Urinary bladder (tissue), 4 donors: ENCODE measurements at places on chromosomes 13 and 19.
A peak's percentile ranks its signal among the peaks of the same experiment; 100 is the strongest.

GRCh38 chr19:49142866-49143335 is 12.3 kb downstream of the HRC start:
- peak; percentile 77 for DNase-seq

- no peak for DNase-seq
Measured at GRCh38 chr19:42261763-42262162, 6.8 kb upstream of the ERF start.

- no peak for DNase-seq
Measured at GRCh38 chr13:49836516-49836915, 44.0 kb upstream of the KPNA3 start.

GRCh38 chr13:104251931-104252330 is 1185.7 kb upstream of the SLC10A2 start:
- DNase-seq, result no peak

- no peak for DNase-seq
Measured at GRCh38 chr13:53873558-53873957, 844.9 kb downstream of the OLFM4 start.

- no peak for DNase-seq
Measured at GRCh38 chr13:97588993-97589392, 155.0 kb downstream of the RAP2A start.

GRCh38 chr13:57739543-57740190 is 108.1 kb downstream of the PCDH17 start:
- no peak for DNase-seq

- DNase-seq, result peak; percentile 31
Measured at GRCh38 chr19:9205501-9206113, 13.8 kb downstream of the OR7D4 start.

- no peak for DNase-seq
Measured at GRCh38 chr13:49457221-49457620, 13.1 kb downstream of the SETDB2 start.

GRCh38 chr13:73417012-73417615 is 358.3 kb downstream of the KLF5 start:
- DNase-seq, result no peak

DNA sequence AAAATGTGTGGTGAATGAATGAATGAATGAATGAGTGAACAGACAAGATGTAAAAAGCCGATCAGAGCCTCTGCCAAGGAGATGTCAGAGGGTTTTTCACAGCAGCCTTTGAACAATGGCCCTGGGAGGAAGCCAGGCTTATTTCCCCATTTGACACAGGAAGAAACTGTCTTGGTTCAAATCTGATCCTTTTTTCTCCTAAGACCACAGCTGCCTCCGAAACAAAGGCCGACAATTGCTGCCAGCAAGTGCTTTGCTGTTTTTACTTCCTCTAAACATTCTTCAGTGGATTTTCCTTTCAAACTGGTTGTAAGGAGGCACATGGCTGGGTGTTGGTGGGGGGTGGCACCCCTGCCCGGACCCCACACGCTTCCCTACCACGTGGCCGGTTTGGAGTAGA is 44.2 kb upstream of the HOMER3 start:
- DNase-seq, result no peak

- DNase-seq, result no peak
Measured at GRCh38 chr19:3722443-3723109, 14.4 kb downstream of the TJP3 start.

- no peak for DNase-seq
Measured at GRCh38 chr19:2670217-2670616, 32.3 kb downstream of the GNG7 start.

- no peak for DNase-seq
Measured at GRCh38 chr19:31231237-31231636, 118.0 kb downstream of the TSHZ3 start.

DNA sequence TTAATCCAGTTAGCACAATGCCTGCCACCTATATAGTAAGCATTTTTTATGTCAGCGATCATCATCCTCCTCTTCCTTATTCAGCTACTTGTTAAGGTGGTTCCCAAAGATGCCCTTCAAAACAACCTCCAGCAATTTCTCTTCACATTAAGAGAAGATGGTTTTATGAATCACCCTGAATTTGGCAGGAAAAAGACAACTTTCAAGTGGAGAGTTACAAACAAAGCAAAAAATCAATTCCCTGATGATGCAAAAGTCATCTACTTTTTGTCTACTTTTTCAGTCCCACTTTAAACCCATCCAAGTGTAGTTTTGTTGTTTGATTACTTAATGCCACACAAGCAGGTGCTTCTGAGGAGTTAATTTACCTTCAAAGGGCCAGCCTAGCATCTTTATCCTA is 139.1 kb upstream of the SERP2 start:
- no peak for DNase-seq

DNA sequence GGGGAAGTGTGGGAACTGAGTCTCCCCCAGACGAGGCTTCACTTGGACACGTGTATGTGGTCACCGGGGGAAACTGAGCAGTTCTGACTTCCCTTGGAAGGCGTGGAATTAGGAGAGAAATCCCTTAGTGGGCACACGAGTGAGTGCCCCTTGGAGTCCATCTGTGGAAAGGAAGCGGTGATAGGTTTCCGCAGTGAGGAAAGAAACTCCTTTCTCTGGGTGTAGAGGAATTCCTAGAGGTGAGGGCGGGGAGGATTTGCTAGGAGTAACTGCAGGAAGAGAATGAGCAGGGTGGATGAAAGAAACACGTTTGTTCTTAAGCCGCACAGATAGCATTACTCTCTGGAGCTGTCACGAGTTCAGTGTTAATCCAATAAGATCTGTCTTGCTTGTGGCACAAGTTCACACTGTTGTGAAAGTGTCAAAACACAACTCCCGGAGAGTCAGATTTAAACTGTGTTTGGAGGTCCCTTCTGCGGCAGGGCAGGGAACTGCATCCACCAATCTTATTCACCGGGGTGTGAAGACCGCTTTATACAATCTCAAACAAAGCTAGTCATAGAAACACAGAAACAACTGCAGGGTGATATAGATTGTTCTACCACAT is 1.2 kb downstream of the KL start:
- peak; percentile 41 for DNase-seq

GRCh38 chr13:31015199-31015598 is 82.7 kb downstream of the TEX26 start:
- DNase-seq, result no peak

GRCh38 chr13:38385153-38385891 is 35.7 kb downstream of the UFM1 start:
- DNase-seq, result no peak

- DNase-seq, result no peak
Measured at GRCh38 chr13:50948601-50949000, 39.0 kb downstream of the RNASEH2B start.

GRCh38 chr13:108851660-108852059 is 222.2 kb downstream of the MYO16 start:
- DNase-seq, result no peak

DNA sequence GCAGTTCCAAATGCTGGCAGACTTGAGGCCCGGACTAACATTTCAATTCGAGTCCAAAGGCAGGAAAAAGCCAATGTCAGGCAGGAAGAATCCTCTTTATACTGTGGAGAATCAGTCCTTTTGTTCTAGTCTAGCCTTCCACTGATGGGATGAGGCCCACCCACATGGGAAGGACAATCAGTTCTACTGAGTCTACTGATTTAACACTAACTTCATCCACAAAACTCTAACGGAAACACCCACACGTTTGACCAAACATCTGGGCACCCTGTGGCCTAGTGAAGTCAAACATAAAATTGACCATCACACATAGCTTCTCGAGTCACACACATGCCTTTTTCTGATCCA is 100.3 kb downstream of the UBL3 start:
- no peak for DNase-seq

DNA sequence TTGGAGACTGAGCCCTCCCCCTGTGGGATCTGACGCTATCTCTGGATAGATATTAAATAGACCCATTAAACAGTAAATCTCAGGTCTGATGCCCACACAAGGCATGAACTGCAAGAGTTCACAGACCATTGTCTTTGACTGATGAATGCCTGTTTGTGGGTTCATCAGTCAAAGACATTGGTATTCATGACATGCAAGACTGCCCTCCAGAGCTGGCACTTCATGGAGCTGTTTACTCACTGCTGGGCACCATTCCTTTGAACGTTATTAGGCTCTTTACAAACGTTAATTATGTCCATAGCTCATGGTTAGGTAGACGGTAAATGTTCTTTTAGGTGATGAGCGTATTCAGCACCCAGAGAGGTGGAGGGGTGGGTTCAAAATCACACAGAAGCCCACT is 111.8 kb upstream of the PABPC3 start:
- no peak for DNase-seq

DNA sequence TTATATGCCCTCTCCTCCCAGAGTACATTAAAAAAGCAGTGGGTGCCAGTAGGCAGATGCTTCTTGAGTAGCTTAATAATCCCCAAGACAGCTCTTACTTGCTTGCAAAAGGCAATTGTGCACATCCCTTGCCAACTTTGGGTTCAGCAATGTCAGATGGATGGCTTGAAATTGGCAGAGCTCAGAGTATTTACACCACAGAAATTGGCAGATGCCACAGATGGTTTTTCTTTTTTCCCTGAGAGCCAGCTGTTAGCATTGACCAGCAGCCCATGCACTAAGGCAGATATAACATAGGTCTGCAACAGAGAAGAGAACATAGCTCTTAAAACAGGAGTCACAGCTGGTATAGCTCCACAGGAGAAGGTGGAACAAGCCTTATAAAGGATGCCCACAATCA is 18.4 kb upstream of the RNASEH2B start:
- DNase-seq, result no peak
